ENCODE measurements at places on chromosomes 1 and 21. TPM values are rescaled to one million over a fixed set of nuclear protein-coding genes. Genes with fewer than 3 reads are reported as not detected.
A peak's percentile ranks its signal among the peaks of the same experiment; 100 is the strongest.

DNA sequence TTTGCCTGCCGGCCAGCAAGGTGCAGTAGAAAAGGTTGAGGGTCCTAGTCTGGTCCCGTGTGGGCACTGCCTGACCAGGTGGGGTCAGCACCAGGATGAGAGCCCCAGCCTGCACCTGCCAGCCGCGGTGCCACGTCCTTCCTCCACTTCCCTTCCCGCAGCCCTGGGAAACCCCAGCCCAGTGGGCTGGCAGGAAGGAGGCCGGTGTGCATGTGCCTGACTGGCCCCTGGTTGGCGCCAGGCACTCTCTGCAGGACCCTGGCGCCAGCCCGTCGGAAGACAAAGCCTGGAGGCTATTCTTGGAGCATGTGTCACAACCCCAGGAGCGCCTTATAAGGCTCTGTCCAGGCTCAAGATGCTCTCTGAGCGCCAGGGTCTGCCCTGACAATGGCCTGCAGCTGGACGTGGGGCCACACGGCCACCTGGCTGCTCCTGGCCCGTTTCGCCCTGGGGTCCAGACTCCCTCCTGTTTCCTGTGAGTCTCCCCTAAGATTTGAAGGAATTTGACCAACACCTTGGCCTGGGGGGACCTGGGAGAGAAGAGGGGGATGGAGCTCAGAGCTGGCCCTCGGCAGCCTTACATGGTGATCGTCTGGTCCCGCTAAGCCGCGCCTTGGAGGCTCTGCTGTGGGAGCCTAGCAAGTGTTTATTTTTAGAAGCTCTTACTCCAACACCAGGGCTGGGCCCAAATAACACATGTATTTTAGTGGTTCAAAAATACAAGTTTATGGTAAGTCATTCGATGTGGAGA is 31.9 kb upstream of the POFUT2 start:
- peak; percentile 26 for DNase-seq

DNA sequence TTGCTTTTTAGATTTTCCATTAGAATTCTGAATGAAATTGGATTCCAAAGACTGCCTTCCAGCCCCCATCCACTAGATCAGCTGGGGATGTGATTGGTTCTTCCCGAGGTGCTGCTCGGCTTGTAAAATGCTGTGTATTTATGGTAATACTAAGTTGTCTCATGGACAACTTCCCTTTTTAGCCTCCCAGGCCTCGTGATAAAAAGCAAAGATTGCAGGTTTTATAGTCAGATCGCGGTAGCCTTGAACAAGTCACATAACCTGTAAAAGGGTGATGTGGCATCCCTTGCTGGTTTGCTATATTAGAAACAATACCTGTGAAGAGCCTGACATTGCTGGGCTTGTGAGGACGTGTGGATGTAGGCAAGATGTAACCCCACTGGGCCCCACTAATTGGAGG is 10.4 kb downstream of the MUL1 start:
- no peak for DNase-seq

DNA sequence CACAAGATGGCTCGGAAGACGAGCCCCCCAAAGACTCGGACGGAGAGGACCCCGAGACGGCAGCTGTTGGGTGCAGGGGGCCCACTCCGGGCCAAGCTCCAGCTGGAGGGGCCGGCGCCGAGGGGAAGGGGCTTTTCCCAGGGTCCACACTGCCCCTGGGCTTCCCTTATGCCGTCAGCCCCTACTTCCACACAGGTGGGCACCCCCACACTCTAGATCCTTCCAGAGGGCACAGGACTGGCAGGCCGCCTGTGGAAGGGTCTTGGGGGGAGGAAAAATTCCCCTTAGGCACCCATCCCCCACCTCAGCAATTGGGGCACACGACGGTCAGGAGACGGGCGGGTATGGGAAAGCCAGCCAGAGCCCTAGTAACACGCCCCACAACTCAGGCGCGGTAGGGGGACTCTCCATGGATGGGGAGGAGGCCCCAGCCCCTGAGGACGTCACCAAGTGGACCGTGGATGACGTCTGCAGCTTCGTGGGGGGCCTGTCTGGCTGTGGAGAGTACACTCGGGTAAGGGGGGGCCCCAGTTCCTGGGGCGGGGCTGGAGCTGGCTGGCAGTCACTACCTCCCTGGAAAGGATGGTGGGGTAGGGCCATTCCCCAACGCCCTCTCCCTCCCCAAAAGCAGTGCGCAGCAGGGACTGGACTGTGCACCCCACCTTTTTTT is 16.1 kb downstream of the NOC2L start:
- DNase-seq = no peak

GRCh38 chr1:181504399-181504842 is 21.1 kb downstream of the CACNA1E start:
- peak; percentile 17 for DNase-seq

The LDLRAD1 gene
- total RNA-seq = not detected

The CLCA4 gene
- not detected for total RNA-seq

The CELA2A gene
- total RNA-seq = not detected

The SPRR2G gene
- total RNA-seq = not detected

The TPTE gene
- not detected for total RNA-seq

The LYPD8 gene
- total RNA-seq = 0.54 TPM

The SLC1A7 gene
- total RNA-seq = not detected

The MXRA8 gene
- total RNA-seq = not detected

The GPR25 gene
- under 0.01 TPM for total RNA-seq

The TCEANC2 gene
- total RNA-seq = 7.5 TPM

DNA sequence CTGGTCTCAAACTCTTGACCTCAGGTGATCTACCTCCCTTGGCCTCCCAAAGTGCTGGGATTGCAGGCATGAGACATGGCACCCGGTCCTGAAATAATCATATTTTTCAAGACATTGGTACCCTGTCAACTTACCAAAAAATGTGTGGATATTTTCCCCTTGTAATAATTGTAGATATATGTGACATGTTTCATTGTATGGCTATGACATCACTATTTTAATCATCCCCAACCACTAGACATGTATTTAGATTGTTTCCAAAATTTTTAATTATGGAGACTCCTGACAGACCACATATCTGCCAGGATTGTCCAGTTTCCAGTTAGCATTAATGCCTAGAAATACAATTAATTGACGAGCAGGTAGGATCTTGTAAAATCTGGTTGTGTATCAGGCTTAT is 96.7 kb upstream of the NEGR1 start:
- no peak for DNase-seq

GRCh38 chr1:3828391-3828790 is 28.6 kb downstream of the CEP104 start:
- DNase-seq = no peak

- no peak for DNase-seq
These were observed 19.1 kb downstream of the OLFML3 start for GRCh38 chr1:113998361-113998760.

The PLA2G2F gene
- under 0.01 TPM for total RNA-seq

The LIPI gene
- total RNA-seq = not detected

The SASS6 gene
- total RNA-seq = 1.3 TPM

GRCh38 chr21:37530901-37531351 is 164.4 kb downstream of the DYRK1A start:
- DNase-seq = no peak

- DNase-seq = peak; percentile 28
These were observed 700 bp upstream of the KMO start for GRCh38 chr1:241531195-241532161.

GRCh38 chr1:29806646-29807319 is 570.5 kb downstream of the PTPRU start:
- DNase-seq = no peak

The AGT gene
- not detected for total RNA-seq

- DNase-seq = no peak
These were observed 20.9 kb upstream of the GORAB start for GRCh38 chr1:170511038-170511437.

DNA sequence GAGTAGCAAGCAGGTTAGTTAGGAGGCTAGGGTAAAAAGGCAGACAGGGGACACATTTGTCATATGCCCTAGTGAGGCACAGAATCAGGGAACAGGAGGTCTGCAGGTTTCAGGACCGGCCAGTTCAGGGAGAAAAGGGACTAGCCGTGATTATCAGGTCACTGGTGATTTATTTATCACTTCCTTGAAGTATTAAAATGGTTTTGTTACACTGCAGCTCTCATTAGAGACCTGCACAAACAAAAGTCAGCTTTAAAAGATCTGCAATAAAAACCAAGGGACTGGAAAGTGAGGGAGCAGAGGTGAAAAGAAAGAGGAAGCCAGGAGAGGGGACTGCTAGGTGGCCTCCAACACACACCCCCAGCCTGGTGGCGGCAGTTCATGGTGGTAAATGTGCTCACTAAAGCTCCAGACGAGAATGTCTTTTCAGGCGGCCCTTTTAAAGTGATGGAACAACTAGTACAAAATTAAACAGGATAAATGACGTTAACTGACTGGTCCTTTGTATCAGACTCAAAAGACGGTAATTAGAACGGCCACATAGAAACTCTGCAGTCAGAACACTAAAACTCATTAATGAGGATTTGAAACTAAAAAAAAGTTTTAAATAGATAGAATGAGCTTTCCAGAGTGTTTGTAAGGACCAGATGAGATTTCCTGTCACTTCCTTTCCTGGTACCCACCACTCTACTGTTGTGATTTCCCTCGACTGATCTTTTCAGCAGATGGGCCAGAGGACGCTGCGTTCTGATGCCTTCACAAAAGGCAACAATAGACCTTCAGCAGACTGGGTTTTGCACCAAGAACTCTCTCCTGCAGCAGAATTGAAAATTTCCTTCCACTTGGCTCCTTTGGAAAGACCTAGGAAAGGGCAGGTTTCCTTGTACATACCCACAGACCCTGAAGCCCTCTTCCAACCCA is 136.8 kb downstream of the NTPCR start:
- no peak for DNase-seq

DNA sequence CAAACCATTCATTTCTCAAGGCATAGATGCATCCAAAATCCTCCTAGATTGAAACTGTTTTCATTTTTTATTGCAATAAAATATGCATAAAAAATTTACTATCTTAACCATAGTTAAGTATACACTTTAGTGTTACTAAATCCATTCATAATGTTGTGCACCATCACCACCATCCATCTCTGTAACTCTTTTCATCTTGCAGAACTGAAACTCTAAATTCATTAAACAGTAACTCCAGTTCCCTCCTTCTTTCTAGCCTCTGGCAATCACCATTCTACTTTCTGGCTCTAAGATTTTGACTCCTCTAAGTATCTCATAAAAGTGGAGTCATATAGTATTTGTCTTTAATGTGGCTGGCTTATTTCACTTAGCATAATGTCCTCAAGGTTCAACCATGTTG is 236.8 kb downstream of the SMYD3 start:
- DNase-seq = no peak

- DNase-seq = no peak
These were observed 5.4 kb downstream of the CC2D1B start for GRCh38 chr1:52360595-52360968.

GRCh38 chr21:28884481-28884880 is 108.2 kb downstream of the LTN1 start:
- DNase-seq = peak; percentile 67

DNA sequence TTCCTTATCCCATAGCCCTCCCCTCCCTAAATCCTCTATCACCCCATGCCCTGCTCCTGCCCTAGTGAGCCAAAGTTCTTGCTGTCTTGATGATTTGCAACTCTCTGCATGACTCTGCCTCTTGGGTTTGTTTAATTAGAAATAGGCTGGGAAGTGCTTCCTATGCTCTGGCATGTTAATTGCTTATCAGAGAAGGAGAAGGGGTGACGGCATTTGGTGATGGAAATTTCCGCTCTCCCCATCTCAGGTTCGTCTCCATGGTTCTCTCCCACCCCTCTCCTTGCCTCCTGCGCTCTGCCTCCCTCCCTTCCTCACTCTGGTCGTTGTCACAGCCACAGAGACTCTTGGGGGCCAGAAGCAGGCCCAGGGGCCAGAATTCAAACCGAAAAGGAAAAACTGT is 68.9 kb downstream of the LRRN2 start:
- no peak for DNase-seq

The IPP gene
- 0.54 TPM for total RNA-seq

- no peak for DNase-seq
These were observed 19.5 kb downstream of the MAPKAPK2 start for GRCh38 chr1:206704226-206704625.

GRCh38 chr1:209443975-209444651 is 139.4 kb upstream of the CAMK1G start:
- no peak for DNase-seq

DNA sequence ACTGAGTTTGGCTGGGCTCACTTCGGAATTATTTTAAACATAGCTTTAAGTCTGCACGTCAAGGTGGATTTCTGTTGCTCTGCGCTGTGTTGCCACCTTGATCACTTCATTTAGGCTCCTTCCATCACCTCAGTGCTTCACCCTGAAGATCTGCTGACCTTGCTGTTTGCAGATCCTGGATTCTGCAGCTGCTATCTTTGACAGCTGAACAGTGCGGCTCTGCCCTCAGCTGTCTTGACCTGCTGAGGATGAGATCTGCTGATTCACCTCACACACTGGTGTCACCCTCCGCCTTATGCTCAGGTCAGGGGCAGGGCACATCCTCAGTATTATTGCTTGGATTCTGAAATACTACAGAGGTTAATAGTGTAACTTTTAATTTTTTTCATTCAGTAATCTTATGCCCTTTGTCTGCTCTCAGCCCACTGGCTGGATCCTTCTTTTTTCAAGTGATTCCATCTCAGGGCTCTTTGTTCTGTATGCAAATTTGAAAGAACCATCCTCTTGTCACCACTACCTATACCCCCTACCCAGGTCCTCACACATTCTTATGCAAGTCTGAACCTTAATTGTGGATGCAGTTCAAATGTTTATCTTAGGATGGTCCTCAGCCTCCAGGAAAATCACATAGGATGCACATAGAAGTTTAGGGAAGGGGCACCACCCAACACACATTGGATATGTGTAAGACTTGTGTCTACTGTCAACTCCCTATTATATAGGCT is 364.0 kb downstream of the OLFM3 start:
- no peak for DNase-seq

DNA sequence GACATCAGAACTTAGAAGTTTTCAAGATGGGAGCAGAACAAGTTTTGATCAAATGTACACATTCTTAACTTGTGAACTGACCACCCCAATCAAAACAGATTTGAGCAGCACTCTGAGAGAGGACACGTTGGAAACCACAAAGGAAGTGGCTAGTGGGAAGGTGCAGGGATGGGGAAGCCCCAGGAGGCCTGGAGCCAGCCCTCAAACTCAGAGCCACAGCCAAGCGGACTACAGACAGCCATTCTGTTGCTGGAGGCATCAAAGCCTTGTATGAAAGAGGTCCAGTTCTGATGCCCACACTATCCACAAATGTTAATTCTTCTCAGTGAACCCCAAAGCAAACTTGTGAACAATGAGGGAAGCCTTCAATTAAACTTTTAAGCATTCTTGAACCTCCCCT is 143.6 kb upstream of the RAB4A start:
- DNase-seq = no peak

GRCh38 chr1:67077593-67077992 is 23.6 kb upstream of the SLC35D1 start:
- DNase-seq = no peak

DNA sequence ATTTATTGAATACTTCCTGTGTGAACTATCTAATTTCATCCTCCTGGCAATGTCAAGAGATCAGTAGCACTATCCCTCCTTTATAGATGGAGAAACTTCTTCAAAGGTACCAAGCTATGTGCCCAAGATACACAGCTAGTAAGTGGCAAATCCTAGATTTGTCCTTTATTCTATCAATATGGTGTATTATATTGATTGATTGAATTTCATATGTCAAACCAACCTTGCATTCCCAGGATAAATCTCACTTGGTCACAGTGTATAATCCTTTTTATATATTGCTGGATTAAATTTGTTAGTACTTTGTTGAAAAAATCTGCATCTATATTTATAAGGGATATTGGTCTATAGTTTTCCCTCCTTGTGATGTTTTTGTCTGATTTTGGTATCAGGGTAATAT is 48.8 kb upstream of the TMEM51 start:
- no peak for DNase-seq

- no peak for DNase-seq
These were observed 9.5 kb downstream of the CTSK start for GRCh38 chr1:150798525-150798924.
